ENCODE measurements at places on chromosomes 7 and 10.

- no peak for DNase-seq
These were observed 64.0 kb downstream of the AKR1E2 start for GRCh38 chr10:4889959-4890358.

- no peak for DNase-seq
These were observed 1340.9 kb downstream of the XPNPEP1 start for GRCh38 chr10:108582387-108582786.

DNA sequence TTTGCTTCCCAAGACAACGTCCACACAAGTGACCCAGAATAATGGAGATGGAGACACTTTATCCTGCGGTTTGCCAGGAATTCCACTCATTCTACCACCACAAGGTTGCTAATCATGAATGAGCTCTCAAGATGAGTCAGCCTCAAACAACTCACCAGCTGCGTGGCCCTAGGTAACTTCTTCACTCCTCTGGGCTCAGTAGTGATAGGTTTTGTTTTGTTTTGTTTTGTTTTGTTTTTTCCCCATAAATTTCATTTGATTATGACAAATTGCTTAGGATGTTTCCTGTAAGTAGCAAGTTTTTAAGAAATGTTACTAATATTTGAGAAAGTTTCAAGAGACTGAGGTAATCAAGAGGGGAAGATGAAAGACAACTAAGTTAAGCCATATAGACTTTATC lies 286.8 kb downstream of the PARD3 start:
- DNase-seq, result no peak

DNA sequence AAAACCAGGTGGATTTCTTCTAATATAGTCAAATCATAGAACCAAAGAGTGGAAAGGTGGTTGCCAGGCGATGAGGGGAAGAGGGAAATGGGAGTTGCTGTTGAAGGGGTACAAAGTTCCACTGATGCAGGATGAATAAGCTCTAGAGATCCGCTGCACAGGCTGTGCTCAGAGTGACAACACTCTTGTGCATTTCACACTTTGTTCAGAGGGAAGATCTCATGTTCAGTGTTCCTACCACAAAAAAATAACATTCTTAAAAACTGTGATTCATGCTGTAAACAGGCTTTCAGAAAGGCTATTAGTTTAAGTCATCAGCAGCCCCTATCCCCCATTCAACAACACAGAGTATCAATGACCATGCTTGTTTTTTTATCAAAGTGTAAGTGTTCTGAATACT lies 213.8 kb downstream of the COBL start:
- no peak for DNase-seq

DNA sequence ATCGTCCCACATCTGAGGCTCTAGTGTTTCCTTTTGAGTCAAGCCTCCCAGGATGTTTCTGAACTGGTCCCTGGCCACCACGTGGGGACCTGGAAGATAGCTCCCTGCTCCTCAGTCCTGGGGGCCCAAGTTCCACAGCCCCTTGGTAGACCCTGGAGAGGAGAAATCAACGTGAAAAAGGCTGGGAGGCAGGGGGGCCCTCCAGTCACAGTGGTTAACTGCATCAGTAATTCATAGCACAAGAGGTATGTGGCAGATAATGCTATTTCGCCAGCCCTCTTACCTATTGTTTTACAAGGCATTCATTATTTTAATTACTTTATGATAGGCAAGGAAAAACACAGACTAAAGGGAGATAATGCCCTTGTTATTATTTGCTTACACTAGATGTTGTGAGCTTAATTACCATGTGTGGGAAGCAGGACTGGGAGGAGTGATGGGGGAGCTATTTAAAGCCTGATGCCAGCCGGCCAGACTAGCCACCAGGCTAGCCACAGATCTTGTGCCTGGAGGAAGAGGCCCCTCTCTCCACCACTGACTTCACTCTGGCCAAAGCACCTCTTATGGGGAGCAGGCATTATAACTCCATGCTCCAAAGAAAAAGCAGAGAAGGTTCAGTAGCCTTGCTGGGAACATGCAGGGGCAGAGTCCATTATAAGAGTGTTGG lies 230.7 kb downstream of the KCNMA1 start:
- no peak for DNase-seq

DNA sequence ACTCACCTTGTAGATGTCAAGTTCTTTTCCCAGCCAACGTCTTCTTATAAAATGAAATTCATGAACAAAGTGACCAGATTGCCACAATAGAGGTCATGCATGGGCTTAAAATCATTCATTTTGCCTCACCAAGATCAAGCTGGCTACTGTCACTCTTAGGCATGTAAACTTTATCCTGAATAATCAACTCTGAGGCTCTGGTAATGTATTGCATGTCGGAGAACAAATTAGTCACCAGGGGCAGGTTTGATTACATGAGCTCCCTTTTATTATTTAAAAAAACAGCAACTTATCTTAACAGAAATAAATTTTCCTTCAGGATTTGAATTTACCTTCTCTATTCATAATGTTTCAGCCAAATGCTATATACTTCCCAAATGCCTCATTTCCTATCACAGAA lies 112.9 kb upstream of the SP4 start:
- DNase-seq, result no peak

All from stimulated activated CD4-positive, alpha-beta T cell treated with anti-CD3 and anti-CD28 coated beads, Interleukin-1b, Interleukin-23, amount 100 ng/mL, for 1 hour (primary cell).